Fibroblast of skin of left biceps (primary cell): ENCODE measurements at places on chromosomes 4 and X.

GRCh38 chrX:24260842-24261550 lies 52.9 kb downstream of the SUPT20HL2 start:
- no peak for DNase-seq

DNA sequence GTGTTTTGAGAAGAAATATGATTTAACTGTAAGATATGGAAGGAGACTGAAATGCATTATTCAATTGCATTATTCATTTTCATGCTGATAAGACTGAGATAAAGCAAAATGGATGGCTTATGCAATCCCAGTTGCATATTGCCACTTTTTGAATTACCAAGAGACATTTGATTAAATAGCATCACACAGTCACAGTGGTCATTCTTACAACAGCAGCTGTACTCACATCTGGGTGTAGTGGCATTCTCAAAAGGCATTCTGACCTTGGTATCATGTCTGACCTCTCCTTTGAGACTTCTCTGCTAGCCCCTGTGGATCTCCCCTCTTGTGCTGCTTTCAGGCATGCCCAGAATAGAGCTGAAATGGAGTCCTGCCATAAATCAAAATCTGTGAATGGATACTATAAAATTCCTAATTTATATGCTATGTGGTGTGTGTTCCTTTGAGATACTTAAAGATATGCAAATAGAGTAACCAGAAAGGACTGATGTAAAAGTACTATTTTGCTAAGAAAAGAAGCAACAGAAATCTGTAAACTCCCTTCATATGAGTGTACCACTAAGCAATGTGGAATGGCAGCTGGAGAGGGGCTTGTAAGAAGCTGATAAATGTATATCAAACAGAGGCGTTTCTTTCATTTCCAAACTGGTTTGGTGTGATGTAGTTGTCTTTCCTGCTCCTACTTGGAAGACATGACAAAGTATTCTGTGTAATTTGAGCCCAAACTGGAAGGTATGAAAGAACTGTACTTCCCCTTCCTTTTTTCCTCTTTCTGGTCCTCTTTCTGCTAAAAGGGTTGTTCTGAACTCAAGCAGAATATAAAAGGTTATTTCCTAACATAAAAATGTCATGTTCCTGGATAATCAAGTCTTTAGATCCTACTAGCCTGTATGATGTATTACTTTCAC lies 25.4 kb upstream of the METAP1 start:
- no peak for DNase-seq

DNA sequence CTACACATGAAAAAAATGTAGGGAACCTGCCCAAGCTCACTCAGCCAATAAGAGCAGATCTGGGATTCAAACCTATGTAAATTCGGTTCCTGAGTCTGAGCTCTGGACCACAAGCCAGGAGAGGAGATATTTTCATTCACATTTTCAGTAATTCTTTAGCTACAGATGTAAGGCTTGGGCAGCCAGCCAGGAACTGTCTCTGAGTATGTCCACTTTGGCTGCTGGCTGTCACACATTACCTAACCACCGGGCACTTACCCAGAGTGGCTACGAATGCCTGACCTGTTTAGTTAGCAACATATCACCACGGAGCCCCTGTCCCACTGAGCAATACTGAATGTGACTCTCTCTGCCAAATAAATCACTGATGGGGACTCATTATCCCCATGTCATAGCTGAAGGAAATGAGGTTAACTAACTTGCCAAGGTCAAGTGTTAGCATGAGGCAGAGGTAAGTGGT lies 15.3 kb downstream of the USP46 start:
- DNase-seq = no peak

DNA sequence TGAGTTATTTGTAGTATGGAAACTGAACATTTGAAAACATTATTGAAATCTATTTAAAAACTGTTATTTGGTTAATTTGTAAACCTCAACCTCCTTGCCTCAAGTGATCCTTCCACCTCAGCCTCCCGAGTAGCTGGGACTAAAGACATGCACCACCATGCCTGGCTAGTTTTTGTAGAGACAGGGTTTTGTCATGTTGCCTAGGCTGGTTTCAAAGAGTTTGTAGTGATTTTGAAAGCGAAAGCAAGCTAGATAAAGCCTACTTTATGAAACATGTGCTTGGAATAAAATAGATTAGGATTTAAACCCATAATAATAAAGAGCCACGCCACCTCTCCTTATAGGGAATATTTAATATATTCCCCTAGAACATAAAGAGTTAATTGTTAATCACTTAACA lies 23.5 kb downstream of the ARSJ start:
- DNase-seq = no peak

GRCh38 chr4:13266687-13267086 lies 217.5 kb downstream of the RAB28 start:
- no peak for DNase-seq

- no peak for DNase-seq
These were observed 43.7 kb downstream of the STAG2 start for GRCh38 chrX:124005228-124005627.

- no peak for DNase-seq
These were observed 2.0 kb downstream of the BCOR start for GRCh38 chrX:40095583-40096394.

DNA sequence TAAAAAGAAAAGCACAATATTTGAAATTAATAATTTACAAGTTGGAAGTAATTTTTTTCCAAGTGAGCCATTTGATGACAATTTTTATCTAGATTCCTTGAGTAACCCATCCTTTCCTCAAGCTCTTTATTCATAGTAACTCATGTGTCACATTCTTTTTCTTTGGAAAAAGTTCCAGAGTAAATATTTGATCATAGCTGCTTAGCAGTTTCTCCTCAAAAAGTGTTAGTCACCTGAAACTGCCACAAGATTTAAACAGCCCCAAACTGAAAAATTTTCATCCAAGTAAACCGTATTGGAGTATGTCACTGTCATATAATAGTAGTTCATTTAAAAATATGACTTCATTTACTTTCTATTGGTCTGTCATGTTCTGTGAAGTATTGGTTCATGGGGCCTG lies 94.6 kb upstream of the CASK start:
- DNase-seq = no peak

DNA sequence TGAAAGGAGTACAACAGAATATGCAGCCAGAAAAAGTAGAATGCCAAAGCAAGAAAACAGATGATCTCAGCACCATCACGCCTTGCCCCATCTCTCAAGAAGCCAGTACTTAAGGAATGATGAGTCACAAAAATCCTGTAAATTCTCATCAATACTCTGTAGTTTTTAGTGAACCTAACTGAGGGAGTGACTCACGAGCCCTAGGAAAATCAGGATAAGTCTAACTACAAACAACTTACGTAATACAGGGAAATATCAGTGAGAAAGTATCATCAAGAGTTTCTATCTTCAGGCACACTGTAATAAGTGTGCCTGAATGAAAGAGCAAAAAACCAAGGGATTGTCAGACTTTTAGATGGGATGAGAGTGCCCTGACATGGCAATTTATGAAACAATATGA lies 644.4 kb downstream of the STPG2 start:
- peak; percentile 1 for DNase-seq

GRCh38 chrX:107755721-107756120 lies 19.9 kb downstream of the TSC22D3 start:
- DNase-seq = no peak

DNA sequence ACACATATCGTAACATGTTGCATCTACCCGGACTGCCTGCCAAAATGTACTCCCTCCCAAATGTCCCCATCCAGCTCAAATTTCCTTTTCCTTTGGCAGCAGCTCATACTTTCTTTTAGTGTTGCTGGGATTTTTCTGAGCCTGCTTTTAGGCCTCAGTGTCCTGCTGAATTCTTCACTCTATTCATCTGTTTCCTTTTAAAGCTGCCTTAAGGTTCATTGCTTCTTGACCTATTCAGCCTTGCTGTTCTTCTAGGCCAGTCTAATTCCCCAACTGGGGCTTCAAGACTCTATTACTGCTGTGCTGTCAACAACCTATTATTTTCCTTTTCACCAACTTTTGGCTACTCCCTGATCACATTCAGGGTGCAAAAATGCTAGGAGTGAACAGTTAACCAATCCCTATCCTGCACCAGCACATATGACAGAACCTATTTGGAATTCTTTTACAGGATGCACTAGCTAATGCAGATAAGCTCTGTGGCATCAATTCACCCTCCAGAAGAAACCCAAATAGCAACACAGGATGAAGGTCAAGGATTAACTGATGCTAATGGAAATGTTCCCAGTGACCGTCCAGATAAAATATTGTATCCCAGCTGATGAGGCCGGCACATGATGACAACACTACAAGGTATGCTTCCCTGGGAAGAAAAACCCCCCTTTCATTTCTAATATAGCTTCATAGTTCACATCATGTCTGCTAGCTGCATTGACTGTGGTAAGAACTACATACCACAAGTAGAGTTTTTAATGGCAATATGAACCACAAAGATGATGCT lies 114.7 kb upstream of the TTC29 start:
- DNase-seq = peak; percentile 87

DNA sequence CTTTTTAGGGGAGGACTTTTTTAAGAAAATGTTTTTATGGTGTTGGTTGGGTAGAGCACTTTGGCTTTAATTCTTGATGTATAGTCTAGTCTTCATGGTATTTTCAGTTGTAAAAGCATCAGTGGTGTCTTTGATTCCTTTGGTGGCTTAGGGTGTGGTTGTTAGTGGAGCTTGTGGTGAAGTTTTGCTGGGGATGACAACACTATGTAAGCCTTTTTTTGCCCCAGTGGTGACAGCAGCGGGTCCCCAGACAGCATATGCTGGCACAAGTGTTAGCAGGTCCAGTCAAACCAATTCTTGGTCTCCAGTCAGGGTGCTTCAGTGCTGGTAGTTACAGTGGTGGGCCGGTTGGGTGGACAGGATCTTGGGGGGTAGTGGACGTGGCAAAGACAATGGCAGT lies 52.0 kb downstream of the CHIC1 start:
- no peak for DNase-seq

- no peak for DNase-seq
These were observed 146.6 kb upstream of the CPEB2 start for GRCh38 chr4:14855719-14856061.

- DNase-seq = no peak
These were observed 1141.1 kb downstream of the STIM2 start for GRCh38 chr4:28001698-28002097.

- DNase-seq = no peak
These were observed 40.6 kb downstream of the TMEM164 start for GRCh38 chrX:110043506-110043905.

GRCh38 chrX:31217084-31217483 lies 145.2 kb upstream of the FTHL17 start:
- DNase-seq = no peak

DNA sequence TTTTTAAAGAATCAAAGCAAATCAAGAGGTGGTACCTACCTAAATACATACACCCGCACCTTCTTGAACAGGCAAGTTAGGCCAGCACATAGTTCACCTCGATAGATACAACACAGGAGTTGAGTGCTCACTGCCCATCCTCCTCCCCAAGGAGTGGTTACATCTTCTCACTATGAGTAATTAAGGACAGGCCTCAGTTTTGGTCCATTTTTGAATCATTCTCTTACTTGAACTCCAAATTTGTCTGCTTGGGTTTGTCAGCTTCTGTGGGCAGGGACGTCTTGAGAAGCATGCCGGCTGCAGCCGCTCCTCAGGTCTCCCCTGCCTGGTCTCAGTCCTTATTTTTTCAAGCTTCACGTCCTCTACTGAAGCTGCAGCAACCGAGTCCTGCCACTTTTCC lies 190.6 kb upstream of the RBPJ start:
- DNase-seq = no peak

DNA sequence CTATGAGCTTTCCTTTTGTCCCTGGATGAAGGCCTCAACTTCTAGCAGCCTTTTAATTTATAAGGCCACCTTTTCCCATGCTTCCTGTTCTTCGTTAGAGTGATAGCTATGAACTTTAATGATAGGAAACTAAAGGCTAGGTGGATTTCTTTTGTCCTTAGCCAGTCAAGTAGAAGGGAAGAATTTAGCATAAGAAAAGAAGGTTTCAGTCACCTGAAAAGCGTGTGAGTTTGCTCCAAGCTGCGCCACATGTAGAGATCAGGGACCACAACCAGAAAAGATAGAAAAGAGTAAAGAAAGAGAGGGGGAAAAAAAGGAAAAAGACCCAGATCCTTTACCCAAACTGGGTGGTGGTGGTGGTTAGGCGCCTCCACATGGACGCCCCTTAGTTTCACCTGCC lies 28.6 kb downstream of the LUZP4 start:
- no peak for DNase-seq

DNA sequence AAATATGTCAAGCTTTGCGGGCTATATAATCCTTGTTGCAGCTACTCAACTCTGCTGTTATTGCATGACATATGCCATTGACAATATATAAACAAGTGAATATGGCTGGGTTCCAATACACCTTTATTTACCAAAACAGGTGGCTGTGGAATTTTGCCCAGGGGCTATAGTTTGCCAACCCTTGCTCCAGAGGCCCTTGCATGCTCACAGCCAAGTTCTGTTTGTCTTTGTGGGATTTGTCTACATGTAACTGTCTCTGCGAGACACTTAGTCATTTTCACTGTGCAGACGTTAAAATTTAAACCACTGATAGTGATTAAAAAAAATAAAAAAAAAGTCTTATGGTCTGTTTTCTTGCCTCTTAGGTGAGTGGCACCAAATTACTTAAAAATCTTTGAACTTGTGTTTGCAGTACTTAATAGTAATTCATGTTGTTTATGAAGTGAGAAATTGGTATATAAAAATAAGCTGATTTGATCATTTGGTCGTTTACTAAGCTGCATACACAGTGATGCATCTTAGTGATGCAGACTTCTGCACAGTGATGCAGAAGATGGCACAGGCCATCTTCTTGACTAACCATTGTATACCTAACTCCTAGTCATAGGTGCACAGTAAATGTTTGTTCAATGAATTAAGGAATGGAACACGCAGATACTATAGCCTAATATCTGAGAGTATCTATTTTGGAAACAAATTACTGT lies 170.9 kb downstream of the FRMPD4 start:
- DNase-seq = no peak

DNA sequence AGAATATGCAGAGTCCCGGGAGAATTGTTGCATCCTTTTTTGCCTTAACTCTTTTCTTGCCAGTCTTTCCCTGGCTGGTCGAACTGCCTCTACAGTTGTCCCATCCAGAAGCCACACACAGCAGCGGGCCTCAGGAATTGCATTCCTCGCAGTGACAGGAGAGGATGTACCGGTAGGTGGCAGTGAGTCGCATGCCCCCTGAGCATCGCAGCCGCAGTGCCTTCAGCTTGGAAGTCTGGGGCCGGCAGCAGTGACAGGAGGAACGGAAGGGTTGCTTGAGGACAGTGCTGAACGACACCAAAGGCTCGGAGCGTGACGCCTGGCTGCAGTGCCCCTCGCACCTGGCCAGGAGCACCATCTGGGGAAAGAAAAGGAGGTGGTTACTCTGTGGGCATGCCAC lies 23.5 kb downstream of the NDP start:
- DNase-seq = no peak

- DNase-seq = peak; percentile 9
These were observed 49.2 kb downstream of the CDS1 start for GRCh38 chr4:84632092-84632491.
